Fibroblast of upper back skin (primary cell): ENCODE measurements at places on chromosomes 3 and 15.
A peak's percentile ranks its signal among the peaks of the same experiment; 100 is the strongest.

- DNase-seq = no peak
Measured at GRCh38 chr15:99239545-99240198, 9.7 kb downstream of the TTC23 start.

DNA sequence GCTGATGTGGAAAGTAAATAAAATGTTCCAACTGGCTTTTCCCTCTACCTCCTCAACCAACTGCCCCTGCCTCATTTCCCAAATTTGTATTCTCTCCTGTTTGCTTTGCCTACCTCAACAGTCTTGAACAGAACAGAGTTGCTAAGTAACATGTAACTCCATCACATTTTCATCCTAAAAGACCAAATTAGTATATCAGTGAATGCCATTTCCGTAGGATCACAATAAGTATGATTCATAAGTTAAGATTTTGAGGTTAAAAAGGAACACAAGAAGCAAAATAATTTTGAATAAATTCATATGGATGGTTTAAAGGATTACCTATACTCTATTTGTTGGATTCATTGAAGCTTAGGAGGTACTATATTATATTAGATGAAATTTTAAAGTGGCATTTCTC lies 154.9 kb downstream of the ECT2 start:
- no peak for DNase-seq

GRCh38 chr3:127606086-127606805 lies 8.0 kb downstream of the MCM2 start:
- no peak for DNase-seq

- no peak for DNase-seq
Measured at GRCh38 chr15:98405013-98405412, 243.3 kb upstream of the IGF1R start.

- DNase-seq = peak; percentile 63
Measured at GRCh38 chr3:136547293-136547692, 204.9 kb downstream of the STAG1 start.

GRCh38 chr3:158244274-158244673 lies 134.4 kb downstream of the RSRC1 start:
- DNase-seq = no peak
